Stimulated activated CD8-positive, alpha-beta memory T cell treated with anti-CD3 and anti-CD28 coated beads, Interleukin-4, amount 100 ng/mL, for 24 hours (primary cell): ENCODE measurements at places on chromosomes 2 and 18.

GRCh38 chr18:77544792-77545191 is 295.1 kb downstream of the GALR1 start:
- no peak for DNase-seq

DNA sequence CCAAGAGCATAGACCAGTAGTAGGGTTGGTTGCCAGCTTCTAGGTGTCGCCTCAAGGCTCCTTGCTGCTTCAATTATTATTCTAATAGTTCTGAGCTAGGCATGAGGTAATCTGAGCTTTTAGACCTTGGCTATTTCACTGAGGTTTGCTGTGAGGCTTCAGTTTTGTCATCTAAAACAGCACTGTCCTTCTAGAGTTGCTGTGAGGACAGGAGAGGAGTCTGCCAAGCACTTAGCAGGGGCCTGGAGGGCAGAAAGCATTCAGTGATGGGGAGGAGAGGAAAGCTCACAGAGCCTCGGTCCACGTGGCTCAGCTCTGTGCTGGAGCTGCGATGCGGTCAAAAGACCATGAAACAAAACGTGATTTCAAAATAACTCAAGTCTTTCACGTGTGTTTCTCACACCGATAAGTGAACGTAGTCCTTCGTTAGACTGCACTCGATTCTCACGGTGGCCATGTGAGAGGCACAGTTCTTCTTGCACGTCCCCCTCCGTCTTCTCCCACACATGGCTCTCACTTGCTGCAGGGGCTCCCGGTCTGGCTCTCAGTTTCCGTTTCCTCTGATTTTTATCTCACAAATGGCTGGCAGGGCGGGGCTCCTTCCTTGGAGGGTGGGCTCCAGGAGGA is 113.7 kb downstream of the B3GNT2 start:
- DNase-seq = peak; percentile 21

- peak; percentile 42 for DNase-seq
Measured at GRCh38 chr18:13217466-13217961, 1.0 kb upstream of the LDLRAD4 start.

GRCh38 chr2:201909961-201910361 is 103.6 kb downstream of the CDK15 start:
- DNase-seq = no peak

DNA sequence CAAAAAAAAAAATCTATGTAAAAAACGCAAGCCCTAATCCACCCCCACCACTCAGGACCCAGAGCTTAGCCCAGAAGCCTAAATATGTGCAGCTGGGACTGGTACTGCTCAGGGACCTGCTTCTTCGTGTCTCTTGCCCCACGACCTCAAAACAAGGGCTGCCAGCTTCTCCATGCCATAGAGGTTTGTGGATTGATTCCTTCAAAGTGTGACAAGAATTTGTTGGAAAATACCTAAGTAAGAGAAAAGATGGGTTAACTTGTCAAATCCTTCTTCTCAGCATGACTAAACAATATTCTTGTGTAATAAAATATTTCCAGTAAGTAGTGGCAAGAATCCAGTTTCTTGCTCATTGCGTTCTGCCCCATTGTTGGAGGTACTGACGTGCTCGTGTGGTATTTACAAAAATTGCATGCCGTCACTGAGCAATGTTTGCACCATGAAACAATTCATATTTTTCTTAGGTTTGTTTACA is 825 bp upstream of the SCYGR1 start:
- no peak for DNase-seq

DNA sequence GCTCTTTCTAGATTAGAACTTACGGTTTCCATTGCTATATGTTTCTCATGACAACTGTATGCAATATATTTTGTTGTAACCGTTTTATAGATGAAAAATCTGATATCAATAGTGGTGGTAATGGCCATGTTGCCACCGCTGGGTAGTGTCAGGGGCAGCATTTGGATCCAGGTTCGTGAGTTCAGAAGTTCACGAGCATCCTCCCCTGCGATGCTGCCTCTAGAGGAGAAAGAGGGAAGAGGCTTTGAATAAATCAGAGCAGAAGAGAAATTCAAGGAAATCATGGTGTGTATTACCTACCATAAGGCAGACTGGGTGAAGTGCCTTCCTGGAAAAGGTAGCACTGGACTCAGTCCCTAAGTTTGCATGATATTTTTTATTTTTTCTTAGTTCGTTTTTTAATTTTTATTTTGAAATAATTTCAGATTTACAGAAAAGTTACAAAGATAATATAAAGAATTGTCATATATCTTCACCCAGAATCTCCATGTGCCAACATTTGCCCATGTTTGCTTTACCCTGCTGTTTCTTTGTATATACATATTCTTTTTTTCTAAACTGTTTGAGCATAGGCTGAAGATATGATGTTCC is 3.3 kb upstream of the ZBTB7C start:
- no peak for DNase-seq

DNA sequence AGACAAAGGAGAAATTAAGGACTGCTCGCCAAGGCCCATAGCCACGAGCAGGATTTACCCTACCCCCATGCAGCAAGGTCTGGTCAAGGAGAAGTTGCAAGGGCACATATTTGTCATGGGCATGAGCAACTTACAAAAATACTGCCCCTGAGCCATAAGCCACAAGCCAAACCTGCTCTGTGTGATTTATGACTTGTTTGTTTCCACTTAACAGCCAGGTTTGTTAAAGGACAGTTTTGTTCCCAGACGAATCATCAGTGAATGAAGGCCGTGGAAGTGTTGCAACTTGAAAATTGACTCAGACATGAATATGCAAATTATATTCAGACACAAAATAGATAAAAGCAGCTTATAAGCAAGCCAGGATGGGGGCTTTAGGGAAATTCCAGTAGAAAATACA is 31.3 kb upstream of the EVA1A start:
- DNase-seq = no peak

DNA sequence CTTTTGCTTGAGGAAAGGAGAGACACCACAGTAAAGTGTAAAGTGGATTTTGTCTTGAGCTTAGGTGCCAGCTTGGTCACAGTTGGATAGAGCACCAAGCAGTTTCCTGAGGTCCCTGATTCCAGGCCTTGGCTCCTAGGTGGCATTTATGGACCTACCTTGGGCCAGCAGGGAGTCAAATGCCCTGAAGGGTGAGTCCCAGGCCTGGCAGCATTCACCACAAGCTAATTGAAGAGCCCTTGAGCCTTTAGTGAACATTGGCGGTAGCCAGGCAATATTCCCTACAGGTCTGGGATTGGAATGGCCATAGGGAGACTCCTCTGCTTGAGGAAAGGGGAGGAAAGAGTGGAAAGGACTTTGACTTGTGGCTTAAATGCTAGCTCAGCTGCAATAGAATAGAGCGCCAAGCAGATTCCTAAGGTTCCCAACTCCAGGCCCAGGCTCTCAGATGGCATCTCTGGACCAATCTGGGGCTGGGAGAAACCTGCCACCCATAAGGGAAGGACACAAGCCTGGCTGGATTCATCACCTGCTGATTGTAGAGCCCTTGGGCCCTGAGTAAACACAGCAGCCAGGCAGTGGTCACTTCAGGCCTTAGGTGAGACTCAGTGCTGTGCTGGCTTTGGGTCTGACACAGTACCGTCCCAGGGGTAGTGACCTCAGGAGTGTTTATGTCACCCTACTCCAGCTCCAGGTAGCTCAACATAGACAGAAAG is 137.5 kb upstream of the OTOS start:
- no peak for DNase-seq

DNA sequence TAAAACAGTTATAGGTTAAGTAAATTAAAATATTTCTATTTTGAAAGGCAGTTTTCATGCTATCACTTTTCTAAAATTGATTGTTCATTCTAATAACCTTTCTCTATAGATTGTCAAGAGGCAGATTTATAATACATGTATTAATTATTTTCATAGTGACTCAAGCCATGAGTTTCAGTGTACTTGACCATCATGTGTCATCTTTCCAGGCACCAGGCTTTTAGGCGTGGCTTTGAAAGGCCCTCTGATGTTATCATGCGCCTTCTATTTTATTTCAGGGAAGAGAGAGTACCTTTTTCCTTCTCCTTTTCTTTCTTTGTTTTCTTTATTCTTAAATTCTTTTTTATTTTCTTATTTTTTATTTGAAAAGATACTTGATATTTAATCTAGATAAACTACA is 128.3 kb upstream of the ETAA1 start:
- DNase-seq = no peak

GRCh38 chr2:105790461-105791149 is 45.9 kb downstream of the NCK2 start:
- DNase-seq = no peak

GRCh38 chr2:182605166-182605565 is 110.9 kb upstream of the DNAJC10 start:
- DNase-seq = no peak

- DNase-seq = no peak
Measured at GRCh38 chr2:182951948-182952663, 85.7 kb upstream of the FRZB start.
